ENCODE measurements at places on chromosomes 2 and 18. TPM values are rescaled to one million over a fixed set of nuclear protein-coding genes. Genes with fewer than 3 reads are reported as not detected.

DNA sequence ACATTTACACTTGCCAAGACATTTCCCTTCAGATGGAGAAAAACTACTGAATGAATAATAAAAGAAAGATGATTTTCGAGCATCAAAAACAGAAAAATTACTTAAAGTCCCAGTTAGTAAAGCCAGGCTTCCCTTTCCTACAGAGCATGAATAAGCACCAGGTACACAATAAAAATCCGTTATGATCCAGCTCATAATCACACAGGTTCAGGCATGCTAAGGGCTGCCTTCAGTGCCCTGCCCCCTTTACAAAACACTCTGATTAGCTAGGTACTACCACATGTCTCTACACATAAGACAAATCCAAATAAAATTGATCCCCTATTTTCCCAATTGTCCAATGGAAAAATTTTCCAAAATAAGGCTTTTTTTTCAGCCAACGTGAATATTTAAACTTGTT is 413.2 kb upstream of the LRATD1 start:
- no peak for DNase-seq

UNC80 gene
- total RNA-seq, result not detected

GATA6 gene
- 5.2 TPM for total RNA-seq

- no peak for DNase-seq
Measured at GRCh38 chr2:70565039-70565731, 11.6 kb upstream of the TGFA start.

- DNase-seq, result no peak
Measured at GRCh38 chr2:81043681-81044080, 739.1 kb upstream of the LRRTM1 start.
